ENCODE measurements at places on chromosomes 3 and 15.

GRCh38 chr3:196694941-196695848 is 16.9 kb downstream of the CEP19 start:
- DNase-seq = no peak

GRCh38 chr3:36852071-36852470 is 87.7 kb upstream of the DCLK3 start:
- no peak for DNase-seq

GRCh38 chr3:73687106-73688004 is 62.6 kb upstream of the PDZRN3 start:
- no peak for DNase-seq

DNA sequence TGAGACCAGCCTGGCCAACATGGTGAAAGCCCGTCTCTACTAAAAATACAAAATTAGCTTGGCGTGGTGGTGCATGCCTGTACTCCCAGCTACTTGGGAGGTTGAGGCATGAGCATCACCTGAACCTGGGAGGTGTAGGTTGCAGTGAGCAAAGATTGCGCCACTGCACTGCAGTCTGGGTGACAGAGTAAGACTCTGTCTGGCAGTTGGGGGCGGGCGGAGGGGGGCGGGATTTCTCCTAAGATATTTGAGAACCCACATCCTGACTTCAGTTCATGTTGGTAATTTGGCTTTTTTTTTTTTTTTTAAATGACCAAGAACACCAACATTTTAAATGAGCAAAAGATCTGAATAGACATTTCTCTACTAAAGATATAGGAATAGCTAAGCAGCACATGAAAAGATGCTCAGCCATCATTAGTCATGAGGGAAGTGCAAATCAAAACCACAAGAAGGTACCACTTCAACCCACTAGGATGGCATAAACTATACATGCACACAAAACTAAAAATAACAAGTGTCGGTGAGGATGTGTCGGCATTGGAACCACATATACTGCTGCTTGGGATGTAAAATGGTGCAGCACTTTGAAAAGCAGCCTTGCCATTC is 75.6 kb upstream of the LMOD3 start:
- DNase-seq = no peak

- DNase-seq = no peak
Observed at GRCh38 chr3:28972921-28973320, 307.9 kb upstream of the RBMS3 start.

DNA sequence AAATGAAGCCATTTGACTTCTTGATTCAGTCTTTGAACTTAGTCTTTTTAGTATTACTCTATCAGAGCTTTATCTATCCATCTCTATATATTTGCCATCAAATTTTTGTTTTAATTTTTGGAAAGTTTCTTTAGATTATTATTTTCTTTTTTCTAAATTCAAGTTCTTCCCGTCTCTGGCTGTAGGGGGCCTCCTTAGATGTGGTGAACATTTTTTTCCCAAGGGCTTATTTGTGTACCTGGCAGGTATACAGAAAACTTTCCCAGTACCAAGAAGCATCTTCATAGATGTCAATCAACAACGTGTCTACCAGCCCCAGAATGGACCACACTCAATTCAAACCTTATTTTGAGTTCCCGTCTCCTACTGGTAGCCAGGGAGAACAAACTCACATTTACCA is 486.8 kb upstream of the CNTN4 start:
- DNase-seq = no peak

DNA sequence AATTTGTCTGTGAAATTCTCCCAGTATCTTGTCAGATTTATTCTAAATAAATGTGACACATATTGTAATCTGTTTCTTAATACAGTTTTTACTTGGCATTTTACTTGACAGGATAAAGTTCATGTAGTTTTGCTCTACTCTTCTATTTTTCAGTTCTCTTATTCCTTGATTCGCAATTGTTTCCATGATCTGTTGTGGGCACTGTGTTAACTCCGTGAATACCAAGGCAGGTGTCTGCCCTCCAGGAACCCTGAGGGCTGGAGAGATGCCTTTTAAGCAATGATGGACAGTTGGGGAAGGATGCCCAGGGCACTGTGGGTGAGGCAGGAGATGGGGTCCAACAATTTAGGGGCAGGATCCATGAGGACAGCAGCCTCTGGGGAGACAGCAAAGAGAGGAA is 3.1 kb downstream of the CLDN11 start:
- no peak for DNase-seq

GRCh38 chr3:38133557-38134405 is 3.1 kb downstream of the ACAA1 start:
- no peak for DNase-seq

- DNase-seq = no peak
Observed at GRCh38 chr3:46864061-46864881, 1.0 kb upstream of the MYL3 start.

DNA sequence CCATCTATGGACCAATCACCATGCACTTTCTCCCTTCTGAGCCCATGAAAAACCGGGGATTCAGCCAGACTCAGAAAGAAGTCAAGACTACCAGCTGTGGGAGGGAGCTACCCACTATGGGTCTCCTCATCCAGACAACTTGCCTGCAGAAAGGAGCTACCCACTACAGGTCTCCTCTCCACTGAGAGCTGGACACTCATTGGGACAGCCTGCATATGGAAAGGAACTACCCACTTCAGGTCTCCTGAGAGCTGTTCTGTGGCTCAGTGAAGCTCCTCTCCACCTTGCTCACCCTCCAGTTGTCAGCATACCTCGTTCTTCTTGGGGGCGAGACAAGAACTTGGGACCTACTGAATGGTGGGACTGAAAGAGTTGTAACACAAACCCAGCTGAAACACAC is 22.3 kb upstream of the ZBED2 start:
- no peak for DNase-seq

GRCh38 chr15:41484937-41485625 is 8.6 kb upstream of the ITPKA start:
- DNase-seq = no peak

DNA sequence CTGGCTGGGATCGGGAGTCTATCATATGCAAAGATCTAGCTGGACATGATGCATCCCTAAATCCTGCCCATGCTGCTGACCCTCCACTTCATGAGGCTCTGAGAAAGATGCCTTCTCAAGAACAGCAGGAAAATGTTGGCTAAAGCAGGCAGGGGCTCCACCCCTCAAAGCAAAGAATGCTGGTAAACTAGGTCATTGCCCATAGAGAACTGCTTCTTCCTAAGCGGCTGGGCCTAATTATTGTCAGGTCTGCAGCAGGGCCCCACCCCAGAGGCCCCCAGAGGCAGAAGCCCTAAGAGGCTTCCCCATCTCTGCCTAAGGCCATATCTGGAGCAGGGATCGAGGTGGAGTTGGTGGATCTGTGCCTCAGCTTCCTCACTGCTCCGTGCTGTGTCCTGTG is 447.4 kb upstream of the PROK2 start:
- no peak for DNase-seq

DNA sequence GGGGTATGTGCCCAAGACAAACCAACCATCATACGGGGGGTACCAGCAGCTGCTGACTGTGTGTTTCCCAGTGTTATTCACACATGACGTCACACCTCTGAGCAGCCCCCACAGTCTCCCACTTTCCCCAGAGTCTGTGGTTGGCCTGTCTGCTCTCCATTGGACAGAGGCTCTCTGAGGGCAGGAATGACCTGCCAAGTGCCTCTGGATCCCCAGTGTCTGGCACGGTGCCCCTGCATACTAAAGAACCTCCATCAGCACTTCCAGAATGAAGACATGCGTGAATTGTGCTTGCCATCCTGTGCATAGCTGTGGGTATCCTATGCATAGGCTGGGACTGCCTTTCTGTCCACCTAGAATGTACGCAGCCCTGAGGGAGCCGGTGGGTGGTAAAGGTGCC is 3.5 kb upstream of the CCDC9B start:
- no peak for DNase-seq

GRCh38 chr15:100190675-100191074 is 151.1 kb downstream of the ADAMTS17 start:
- DNase-seq = no peak

- DNase-seq = no peak
Observed at GRCh38 chr15:65528461-65529060, 1.7 kb upstream of the HACD3 start.

- no peak for DNase-seq
Observed at GRCh38 chr3:73094129-73094528, 32.7 kb downstream of the EBLN2 start.
